ENCODE measurements at places on chromosomes 3 and 15. TPM values are rescaled to one million over a fixed set of nuclear protein-coding genes. Genes with fewer than 3 reads are reported as not detected.
A peak's percentile ranks its signal among the peaks of the same experiment; 100 is the strongest.

Gene TGM4
- total RNA-seq = not detected

Gene ACVR2B
- 90.3 TPM for total RNA-seq

Gene TMC3
- total RNA-seq = not detected

Gene MAGEL2
- total RNA-seq = 10.1 TPM

DNA sequence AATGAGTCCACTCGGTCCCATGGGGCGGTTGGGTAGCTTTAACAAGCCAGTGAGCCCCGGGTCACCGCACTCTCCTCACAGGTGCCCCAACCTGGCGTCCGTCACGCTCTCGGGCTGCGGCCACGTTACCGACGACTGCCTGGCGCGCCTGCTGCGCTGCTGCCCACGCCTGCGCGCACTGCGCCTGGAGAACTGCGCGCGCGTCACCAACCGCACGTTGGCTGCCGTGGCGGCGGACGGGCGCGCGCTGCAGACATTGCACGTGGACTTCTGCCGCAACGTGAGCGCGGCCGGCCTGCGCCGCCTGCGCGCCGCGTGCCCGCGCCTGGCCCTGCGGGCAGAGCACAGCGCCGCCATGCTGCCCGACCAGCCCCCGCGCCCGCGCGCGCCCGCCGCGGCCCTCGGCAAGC is 3.4 kb downstream of the FBXL22 start:
- DNase-seq = peak; percentile 72

DNA sequence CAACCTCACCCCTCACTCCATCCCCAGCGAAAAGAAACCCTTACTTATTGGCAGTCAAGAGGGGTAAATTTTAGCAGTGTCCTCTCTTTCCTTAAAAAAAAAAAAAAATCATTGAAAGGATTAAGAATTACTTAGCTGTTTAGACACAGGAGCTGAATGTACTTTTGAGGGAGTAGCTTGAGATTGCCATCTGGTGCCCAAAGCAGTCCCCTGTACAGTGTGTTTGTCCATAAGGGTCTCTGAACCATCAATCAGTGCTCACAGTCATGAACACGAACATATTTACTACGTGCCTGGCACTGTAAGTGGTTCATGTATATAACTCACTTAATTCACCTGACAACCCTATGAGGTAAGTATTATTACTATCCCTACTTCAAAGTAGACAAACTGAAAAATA is 463.5 kb downstream of the RAP2B start:
- no peak for DNase-seq

- no peak for DNase-seq
Observed at GRCh38 chr15:66800584-66801235, 98.7 kb downstream of the SMAD6 start.

GRCh38 chr3:171428321-171428787 is 31.9 kb downstream of the TNIK start:
- peak; percentile 79 for DNase-seq

DNA sequence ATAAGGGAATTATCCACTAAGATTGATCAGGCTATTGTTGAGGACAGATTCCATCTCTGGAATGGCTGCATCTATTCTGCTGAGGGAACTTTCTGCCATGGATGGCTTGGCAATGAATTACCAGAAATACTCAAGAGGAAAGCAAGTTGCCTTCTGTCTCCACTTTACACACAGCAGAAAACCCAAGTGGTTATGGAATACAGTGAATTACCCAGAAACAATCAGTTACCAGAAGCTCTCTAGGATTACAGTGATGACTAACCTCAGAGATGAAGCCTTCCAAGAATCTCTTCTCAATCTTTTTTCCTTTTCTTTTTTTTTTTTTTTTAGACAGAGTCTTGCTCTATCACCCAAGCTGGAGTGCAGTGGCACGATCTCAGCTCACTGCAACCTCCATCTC is 183.3 kb downstream of the WDR76 start:
- no peak for DNase-seq

DNA sequence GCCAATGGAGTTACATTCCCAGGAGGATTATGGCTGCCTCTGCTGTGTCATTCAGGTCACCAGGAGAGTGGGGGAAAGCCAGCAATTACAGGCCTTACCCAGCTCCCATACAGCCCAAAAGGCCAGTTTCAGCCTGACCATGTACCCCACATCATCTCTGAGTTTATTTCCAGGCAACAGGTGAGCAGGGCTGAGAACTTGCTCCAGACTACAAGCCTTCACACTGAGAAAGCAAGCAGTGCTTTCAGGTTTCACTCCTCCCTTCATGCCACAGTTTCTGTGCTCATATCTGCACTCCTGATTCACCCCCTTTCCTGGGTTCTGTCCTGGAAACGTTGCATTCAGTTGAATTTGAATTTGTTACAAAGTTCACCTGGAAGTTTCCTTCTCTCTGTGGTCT is 68.1 kb upstream of the ABI3BP start:
- DNase-seq = no peak

GRCh38 chr3:13178107-13178506 is 104.9 kb upstream of the IQSEC1 start:
- no peak for DNase-seq

DNA sequence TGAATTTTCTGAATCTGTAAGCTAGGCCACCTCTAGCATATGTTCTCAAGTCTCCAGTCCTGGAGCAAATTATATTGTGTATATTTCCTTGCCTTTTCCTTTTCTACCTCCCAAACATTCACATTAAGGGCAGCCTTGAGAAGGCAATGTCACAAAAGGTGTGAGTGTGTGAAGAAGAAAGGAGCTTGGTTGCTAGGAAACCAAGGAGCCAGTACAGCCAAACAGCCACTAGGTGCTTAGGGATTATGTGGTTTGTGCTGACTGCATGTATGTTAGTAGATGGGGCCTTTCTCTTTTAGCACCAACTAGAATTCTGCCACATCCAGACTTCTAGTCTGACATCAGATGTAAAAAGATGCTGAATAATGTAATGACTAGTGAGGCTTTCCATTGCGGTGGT is 118.8 kb upstream of the DAZL start:
- peak; percentile 85 for DNase-seq

DNA sequence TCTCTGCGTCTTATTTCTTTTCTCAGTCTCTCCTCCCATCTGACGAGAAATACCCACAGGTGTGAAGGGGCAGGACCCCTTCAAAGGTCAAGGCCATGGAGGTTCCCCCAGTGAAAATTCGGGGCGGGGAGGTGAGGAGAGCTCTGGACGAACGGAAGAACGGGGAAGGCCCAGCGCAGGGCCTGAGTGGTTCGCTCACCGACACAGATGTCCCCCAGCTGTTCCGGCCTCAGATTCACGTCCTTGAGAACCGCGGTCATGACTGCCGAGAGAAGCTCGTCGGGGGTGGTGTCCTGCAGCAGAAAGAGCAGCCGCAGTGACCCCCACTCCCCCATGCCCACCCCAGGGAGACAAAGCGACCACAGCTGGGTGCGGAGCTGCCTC is 542 bp downstream of the ACAA1 start:
- peak; percentile 59 for DNase-seq

- DNase-seq = no peak
Observed at GRCh38 chr3:29577250-29577649, 296.4 kb downstream of the RBMS3 start.

Data from GM23338 (cell line).